ENCODE measurements at places on chromosomes 5 and 9. TPM values are rescaled to one million over a fixed set of nuclear protein-coding genes. Genes with fewer than 3 reads are reported as not detected.

SLC45A2 gene
- total RNA-seq, result not detected

TNC gene
- total RNA-seq, result 0.22 TPM

ISOC1 gene
- total RNA-seq, result 23.4 TPM

CARD6 gene
- 1.2 TPM for total RNA-seq
